ENCODE measurements at places on chromosomes 5 and 9. TPM values are rescaled to one million over a fixed set of nuclear protein-coding genes. Genes with fewer than 3 reads are reported as not detected.

Gene CER1
- total RNA-seq: 0.69 TPM

Gene FOXE1
- total RNA-seq: not detected

Gene IFNA13
- not detected for total RNA-seq

Gene PCDHB15
- total RNA-seq: 22.6 TPM

Gene GARNL3
- 87.4 TPM for total RNA-seq

Gene FOXD4L6
- 0.46 TPM for total RNA-seq

Gene HINT1
- 220 TPM for total RNA-seq

Gene ACSL6
- 59.5 TPM for total RNA-seq

Gene CYSRT1
- 0.92 TPM for total RNA-seq
